Muscle of leg (tissue), 16 donors: ENCODE measurements at places on chromosomes 2 and 18.

DNA sequence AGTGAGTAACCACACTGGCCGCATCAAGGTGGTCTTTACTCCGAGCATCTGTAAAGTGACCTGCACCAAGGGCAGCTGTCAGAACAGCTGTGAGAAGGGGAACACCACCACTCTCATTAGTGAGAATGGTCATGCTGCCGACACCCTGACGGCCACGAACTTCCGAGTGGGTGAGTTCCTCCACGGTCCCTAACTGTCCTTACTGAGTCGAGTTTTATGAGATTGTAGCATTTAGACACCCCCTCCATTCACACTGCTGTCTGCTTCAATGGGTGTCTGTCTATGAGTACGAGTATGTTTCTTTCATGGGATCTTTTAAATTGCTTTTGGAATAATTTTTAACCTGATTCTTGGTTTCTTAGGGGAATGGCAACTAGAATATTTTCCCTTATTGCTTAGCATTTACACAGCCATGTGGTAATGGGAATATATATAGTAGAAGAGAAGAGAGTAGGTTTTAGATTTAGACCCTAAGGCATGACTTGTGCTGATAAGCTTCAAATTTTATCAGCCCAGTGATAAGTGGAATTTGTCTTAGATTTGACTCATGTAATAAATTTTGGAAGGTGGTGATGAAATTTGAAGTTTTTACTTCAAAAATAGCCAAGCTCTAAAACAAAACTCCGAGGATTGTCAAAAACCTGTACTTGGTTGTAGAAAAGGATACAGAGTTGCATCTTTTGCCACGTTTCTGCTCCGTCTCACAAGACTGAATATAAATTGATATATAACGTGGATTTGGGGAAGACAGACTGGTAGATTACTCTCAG, 188.2 kb downstream of the LTBP1 start:
- peak; percentile 65 for DNase-seq

DNA sequence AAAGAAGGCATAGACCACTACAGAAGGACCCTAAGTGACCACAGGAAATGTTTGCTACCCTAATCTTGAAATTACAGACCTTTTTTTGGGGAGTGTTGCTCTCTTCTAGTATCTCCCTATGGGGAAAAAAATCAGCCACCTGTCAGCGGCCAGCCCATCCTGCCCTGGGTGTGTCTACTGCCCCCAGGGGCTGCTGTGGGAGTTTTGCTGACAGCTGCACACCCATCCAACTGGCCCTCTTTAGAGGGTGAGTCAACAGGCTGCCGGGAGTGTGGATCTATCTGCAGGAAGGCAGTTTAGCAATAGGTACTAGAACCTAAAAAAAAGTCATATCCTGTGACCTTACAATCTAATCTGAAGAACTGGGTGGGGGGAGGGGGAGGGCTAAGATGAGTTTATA, 796 bp upstream of the DYSF start:
- peak; percentile 74 for DNase-seq

- DNase-seq: no peak
These were observed 36.9 kb downstream of the NAPG start for GRCh38 chr18:10562773-10563160.

GRCh38 chr18:57149531-57149930, 2.6 kb downstream of the BOD1L2 start:
- DNase-seq: peak; percentile 3

GRCh38 chr2:132267105-132267497, 105.3 kb upstream of the ANKRD30BL start:
- no peak for DNase-seq

GRCh38 chr2:142873831-142874287, 3.6 kb upstream of the KYNU start:
- no peak for DNase-seq

DNA sequence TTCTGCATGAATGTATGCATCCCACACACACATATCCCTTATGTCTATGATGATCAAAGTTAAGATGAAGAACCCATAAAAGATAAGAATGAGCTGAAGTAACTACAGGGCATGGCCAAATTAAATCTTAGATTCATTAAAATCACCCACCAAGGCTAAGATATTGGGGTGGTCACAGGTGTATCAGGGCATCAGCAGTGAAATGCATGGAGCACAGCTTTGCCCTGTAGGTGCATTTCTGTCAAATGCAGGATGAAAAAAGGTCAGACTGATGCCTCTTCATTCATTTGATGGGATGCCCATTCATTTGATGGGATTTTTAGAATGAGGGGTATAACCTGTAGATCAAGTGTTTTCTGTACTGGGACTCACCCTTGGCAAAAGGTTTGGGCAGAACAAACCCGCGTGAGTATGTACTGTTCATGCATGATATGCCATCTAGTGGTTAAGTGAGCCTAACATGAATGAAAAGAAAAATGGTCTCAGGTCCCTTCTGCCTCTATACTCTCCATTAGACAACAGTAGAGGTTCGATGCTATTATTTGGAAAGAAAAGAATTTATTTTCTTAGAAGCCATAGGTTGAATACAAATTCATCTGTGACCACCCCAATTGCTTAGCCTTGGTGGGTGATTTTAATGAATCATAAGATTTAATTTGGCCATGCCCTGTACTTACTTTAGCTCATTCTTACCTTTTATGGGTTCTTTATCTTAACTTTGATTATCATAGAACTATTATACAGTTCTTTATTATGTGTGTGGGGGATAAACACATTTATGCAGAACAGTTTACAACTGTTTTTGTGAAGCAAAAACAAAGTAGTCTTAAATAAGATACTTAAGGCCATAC, 43.2 kb upstream of the NOSTRIN start:
- peak; percentile 79 for DNase-seq

- DNase-seq: peak; percentile 92
These were observed 59.5 kb downstream of the E2F6 start for GRCh38 chr2:11406267-11406957.

GRCh38 chr2:52934323-52934898, 833.2 kb upstream of the CHAC2 start:
- DNase-seq: peak; percentile 67

- no peak for DNase-seq
These were observed 361.2 kb downstream of the LRRTM4 start for GRCh38 chr2:77161009-77161408.

- DNase-seq: no peak
These were observed 154.1 kb upstream of the BOD1L2 start for GRCh38 chr18:56992777-56993176.

GRCh38 chr18:79434607-79435401, 39.1 kb downstream of the NFATC1 start:
- no peak for DNase-seq
